Activated CD8-positive, alpha-beta memory T cell treated with anti-CD3 and anti-CD28 coated beads for 4 hours (primary cell): ENCODE measurements at places on chromosomes 2 and 18.

GRCh38 chr18:45557779-45558178 lies 57.5 kb upstream of the SLC14A2 start:
- no peak for DNase-seq

- DNase-seq, result no peak
These were observed 327.8 kb downstream of the CPS1 start for GRCh38 chr2:210884227-210884626.

- DNase-seq, result no peak
These were observed 511.7 kb upstream of the CNTNAP5 start for GRCh38 chr2:123513351-123513750.

DNA sequence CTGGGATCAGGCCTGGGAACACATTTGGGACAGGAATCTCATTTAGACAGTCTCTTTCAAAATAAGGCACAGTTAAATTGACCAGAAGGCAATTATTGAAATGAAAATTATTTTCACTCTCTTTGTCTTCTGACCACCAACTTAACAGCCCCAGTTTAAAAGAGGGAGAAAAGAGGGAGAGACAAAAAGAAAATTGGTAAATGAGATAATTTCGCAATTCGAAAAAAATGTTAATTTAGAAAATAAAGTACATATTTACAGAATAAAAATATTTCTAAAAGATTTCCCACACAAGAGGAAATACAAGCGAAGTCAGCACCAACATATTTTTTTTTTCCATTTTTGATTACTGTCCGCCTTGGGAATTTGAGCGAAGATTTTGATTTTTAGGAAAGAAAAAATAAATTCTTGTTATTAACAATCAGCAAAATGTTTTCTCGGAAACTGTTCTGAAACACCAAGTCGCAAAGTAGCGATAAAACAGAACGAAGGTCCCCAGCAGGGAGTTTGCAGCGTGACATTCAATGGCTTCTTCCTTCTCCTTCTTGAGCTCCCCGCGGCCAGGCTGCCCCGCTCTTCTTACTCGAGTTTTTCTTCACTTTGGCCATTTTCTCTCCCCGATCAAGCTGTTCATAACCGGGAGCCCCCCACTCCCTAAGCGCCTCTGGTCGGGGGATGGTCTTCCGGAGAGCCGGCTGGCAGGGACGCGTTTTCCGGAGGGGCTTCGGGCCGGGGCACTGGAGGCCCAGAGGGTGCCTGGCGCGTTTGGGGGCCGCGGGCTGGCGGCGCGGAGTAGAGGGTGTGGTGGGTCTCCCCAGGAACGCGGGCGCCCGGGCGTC lies 5.0 kb downstream of the SP9 start:
- no peak for DNase-seq

- DNase-seq, result no peak
These were observed 115.8 kb downstream of the POLE4 start for GRCh38 chr2:75074228-75074627.

DNA sequence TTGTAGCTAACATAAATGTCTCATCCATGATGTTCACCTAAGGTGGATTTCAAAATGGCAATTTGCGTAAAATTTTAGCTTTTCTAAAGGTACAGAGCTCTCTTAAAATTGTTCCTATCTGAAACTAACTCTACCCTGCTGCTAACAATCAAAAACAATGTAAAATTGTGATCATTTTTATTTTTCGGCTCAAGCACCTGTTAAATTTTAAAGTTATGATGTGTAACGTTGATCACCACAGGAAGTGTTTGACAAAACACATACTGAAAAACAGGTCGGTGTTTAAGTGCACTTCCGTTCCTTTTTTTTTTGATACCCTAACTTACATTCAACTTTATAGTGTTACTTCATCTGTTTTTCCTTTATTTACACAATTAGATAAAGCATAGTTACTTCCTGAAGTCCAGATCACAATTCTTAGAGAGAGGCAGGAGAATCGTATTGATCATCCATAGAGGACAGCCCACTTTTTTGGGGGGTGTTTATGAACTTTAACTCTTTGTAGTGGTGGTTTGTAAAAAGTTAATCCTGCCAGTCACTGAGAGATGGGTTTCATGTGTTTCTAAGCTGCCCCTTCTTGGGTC lies 6.0 kb upstream of the NCK2 start:
- no peak for DNase-seq

- no peak for DNase-seq
These were observed 88.9 kb downstream of the SOWAHC start for GRCh38 chr2:109703077-109703476.

DNA sequence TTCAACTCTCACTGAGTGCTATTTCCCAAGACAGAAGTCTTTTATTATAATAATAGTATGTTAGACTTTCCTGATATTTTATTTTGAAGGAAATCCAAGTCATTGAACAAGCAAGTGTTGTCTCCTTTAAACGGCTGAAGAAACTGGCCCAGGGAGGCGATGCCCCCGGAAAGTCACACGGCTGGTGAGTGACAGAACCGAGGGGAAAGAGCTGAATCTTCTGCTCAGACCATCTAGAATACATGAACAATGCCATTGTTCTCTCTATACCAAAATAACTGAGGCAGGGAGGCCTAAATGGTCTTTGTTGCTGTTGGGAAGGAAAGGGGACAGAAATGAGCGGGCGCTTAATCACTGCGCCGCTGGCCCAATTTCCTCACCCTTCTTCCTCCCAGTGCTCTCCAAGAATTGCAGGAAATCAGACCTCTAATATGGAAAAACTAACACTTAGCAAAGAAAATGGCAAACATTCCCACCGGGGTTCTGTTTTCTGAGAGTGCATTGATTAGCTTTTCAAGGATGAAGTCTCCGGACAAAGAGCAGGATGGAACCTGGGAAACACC lies 101.5 kb downstream of the KLF7 start:
- no peak for DNase-seq

DNA sequence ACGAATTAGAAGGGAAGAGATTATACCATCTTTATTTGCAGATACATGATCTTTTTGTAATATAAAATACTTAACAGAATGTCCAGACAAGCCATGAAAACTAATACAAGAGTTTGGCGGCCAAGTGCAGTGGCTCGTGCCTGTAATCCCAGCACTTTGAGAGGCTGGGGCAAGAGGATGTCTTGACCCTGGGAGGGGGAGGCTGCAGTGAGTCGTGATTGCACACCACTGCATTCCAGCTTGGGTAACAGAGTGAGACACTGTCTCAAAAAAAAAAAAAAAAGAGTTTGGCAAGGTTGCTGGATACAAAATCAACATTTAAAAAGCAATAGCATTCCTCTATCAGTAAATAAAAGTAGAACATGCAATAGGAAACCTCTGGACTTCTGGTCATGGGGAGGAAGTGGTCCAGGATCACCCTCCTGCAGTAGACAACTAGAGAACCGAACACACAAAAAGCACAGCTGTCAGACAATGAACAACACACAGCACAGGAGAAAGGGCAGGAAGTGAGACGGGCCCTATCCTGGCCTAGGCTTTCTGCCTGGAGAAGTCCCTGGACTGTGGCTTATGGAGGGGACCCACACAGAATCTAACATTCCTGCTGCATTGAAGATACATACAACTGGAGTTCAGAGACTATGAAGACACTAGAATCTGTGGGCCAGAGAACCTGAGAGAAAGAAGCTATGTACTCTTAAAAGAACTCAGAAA lies 118.9 kb upstream of the ARL4C start:
- DNase-seq, result no peak

DNA sequence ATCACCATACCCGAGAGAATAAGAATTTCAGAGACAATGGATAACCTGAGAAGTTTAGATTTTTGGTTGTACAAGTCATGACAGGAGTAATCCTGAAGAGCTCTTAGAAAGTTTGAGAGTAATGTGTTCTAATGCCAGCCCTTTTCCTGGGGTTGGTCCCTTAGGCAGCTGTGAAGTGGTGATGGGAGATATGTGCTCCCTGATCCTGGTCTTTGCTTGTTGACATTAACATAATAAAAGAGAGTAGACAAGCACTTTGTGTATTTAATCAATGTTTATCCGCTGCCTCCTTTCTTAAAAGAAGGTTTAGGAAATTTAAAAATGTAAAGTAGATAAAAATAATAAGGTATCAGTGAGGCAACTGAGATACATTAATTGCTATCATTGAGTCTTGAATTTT lies 13.8 kb upstream of the DSC3 start:
- no peak for DNase-seq

DNA sequence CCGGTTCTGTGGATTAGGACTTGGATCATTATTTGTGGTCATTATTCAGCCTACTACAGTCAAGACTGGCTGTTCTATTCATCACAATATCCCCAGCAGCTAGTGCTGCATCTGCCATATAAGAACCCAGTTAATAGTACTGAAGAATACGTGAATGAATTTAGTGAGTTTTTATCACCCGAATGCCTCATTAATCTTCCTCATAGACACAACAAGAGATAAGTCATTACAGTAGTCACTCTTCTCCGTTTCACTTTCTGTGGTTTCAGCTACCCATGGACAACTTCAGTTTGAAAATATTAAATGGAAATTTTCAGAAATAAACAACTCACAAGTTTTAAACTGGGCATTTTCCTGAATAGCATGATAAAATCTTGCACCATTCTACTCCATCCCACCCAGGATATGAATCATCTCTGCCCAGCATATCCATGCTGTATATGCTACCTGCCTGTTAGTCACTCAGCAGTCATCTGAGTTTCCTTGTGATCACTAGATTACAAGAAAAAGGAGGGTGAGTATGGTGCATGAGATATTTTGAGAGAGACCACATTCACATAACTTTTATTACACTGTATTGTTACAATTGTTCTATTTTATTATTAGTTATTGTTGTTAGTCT lies 363.7 kb upstream of the CHAC2 start:
- no peak for DNase-seq

GRCh38 chr2:209145941-209146681 lies 277.7 kb upstream of the MAP2 start:
- DNase-seq, result no peak

DNA sequence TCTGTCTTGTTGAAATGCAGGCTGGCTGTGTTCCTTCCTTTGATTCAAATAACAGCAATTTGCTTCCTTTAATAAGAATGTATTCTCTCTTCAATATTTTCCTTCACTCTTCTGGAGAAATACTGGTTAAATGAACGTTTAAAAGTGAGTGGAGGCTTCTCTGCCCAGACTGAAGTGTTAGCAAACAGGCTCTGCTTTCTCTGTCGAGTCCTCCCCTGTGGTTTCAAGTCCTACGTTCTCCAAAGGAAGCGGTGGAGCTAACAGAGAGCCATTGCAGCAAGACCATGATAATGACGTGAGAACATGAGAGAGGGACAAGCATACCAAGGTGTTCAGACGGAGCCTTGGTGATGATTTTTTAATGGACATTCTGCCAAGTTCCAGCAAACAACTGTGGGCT lies 26.2 kb upstream of the PID1 start:
- no peak for DNase-seq

- DNase-seq, result no peak
These were observed 122.3 kb downstream of the MEMO1 start for GRCh38 chr2:31888550-31888949.

GRCh38 chr2:37561615-37562569 lies 109.5 kb downstream of the CDC42EP3 start:
- DNase-seq, result no peak

DNA sequence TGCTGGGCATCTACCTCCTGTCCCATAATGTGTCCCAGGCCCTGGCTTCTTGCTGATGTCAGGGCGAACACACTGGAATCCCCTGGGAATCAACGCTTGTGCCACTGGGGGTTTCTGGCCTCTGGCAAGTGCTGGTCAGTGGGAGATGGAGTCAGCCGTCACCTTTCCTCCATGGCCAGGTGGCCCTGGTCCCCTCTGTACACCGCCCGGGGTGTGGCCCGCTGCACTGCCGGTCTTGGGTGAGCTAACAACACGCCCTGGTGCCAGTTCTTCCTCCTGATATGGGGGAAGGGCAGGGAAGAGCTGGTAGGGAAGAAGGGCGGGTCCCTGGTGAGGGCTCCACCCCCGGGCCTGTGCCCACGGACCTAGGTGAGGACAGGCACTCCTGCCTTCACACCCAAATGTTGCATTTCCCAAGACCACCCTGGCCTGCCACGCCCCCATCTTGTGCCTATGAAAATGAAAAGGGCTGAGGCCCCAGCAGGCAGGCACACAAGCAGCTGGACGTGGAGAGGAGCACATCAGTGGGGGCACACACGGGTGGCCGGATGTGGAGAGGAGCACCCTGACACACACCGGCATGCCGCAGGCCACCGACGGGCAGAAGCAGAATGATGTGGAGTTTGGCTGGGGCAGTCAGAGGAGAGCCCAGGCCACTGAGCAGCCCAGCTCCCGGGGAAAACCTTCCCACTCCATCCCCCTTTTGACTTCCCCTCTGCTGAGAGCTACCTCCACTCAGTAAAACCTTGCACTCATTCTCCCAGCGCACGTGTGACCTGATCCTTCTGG lies 140.5 kb downstream of the ASB1 start:
- DNase-seq, result no peak

DNA sequence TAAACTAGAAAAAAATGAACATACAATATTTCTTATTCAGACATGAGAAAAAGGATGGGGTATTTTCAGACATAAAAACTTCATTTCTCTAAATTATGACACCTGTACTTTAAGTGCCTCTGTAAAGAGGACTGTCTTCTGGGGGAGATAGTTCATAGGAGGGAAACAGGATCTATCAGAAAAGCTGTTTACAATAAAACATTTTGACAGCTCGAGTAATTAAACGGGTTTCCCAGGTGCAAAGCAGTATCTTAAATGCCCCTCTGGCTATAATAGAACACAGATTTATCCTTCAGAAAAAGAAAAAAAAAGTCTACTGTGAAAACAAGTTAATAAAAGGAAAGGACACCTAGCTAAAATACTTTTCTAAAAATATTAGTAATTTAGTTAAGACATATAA lies 311.4 kb upstream of the UBE2E3 start:
- no peak for DNase-seq

DNA sequence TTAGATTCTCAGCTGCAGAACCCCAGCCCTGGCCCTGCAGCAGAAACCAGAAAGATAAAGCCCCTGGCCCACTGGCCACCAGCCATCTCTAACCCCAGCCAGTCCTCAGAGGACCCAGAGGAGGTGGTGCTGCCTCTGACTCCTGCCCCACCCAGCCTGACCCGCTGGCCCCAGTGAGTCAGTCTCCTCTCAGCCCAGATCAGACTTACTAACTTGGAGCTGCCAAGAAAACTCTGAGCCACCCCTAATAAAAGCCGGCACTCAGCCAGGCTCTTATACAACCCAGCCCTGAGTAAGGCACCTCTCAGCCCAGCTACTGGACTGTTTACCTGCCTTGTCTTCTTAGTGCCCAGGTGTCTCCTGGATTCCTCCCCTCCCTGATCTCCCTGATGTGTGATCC lies 2.0 kb downstream of the SLC14A2 start:
- no peak for DNase-seq

- DNase-seq, result no peak
These were observed 249.4 kb upstream of the UBE2E3 start for GRCh38 chr2:180730976-180731375.

- no peak for DNase-seq
These were observed 148.2 kb downstream of the GLI2 start for GRCh38 chr2:120883607-120884440.

DNA sequence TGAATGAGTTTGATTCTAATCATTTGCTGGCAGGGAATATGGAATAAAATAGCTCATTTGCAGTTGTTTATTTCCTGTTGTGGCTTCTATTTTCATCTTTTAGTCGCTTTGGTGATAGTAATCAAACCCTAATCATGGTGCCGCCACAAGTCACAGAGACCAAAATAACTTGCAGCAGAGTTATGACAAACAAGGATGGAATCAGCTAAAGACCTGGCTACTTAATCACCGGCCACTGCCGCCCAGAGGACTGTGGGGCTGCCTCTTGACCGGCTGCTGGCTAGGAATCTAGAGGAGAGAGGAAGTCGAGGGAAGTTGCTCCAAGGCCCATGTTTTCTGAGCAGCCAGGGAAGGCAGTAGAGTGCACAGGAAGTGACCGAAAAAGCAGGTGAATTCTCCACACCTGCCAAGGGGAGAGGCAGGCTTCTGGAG lies 5.1 kb upstream of the SMAD7 start:
- no peak for DNase-seq

GRCh38 chr2:158546412-158547144 lies 89.8 kb downstream of the PKP4 start:
- no peak for DNase-seq
